Activated CD8-positive, alpha-beta T cell treated with anti-CD3 and anti-CD28 coated beads for 36 hours (primary cell): ENCODE measurements at places on chromosomes 6 and 20. TPM values are rescaled to one million over a fixed set of nuclear protein-coding genes. Genes with fewer than 3 reads are reported as not detected.

Gene SLPI
- not detected for total RNA-seq

Gene NR2E1
- total RNA-seq, result not detected

Gene TRAM2
- total RNA-seq, result 0.94 TPM

Gene TNF
- 92.5 TPM for total RNA-seq

Gene HSPA1L
- 2.0 TPM for total RNA-seq

Gene COX4I2
- not detected for total RNA-seq

Gene CCN6
- not detected for total RNA-seq

Gene CALHM5
- total RNA-seq, result not detected

Gene SLC29A1
- total RNA-seq, result 57.4 TPM

Gene KCNK5
- 25.0 TPM for total RNA-seq

Gene FOXP4
- 11.8 TPM for total RNA-seq

Gene TRIM15
- not detected for total RNA-seq

Gene C6orf89
- total RNA-seq, result 29.8 TPM

DNA sequence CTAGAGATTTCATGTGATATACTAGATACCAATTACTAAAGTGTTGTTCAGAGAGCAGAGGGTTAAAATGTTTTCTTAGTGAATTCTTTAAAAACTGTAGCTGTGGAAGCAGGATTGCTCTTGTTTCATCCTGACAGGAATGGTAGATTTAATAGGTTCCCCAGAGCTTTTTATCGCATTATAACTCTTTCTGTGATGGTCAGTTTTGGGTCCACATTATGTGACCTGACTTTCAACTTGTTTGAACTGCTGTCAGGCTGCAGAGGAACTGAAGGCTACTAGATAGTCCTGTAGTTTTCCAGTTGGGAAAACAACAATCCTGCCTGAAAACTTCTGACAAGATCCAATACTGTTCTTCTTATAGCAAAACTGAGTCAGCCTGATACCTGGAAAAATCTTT, 329.3 kb upstream of the FLRT3 start:
- no peak overlapping the region for H3K27ac ChIP-seq
- H3K27me3 ChIP-seq, result no peaks in the 10 kb centered on the region
- H3K4me3 ChIP-seq, result no peak overlapping the region
- H3K4me1 ChIP-seq, result no peaks in the 10 kb centered on the region
- H3K36me3 ChIP-seq, result no peaks in the 10 kb centered on the region

DNA sequence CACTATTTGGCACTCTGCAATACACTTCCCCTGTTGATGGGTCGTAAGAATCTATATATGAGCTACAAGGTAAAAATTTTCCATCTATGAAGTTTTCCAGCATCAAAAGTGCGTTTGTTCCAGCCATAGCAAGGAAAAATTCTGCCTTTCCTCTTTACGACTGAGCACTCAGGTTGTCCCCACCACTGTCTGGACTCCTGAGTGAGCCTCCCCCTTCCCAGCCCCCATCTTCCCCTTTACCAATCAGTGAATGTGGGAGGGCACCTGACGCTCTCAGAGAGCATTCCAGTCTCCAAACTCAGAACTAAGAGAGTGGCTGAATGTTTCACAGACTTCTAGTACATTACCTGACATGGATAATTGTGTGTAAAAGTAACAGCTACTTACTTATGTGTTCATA, at the start of gene ALDH8A1:
Gene ALDH8A1, minus strand, starts transcription at position 175 of the 400 bp plus-strand sequence. Its CDS starts 48 bp downstream, at position 127.
- H3K4me1 ChIP-seq, result no peaks in the 10 kb centered on the region
- no peak within 1 kb of the TSS for H3K27ac ChIP-seq
- H3K4me3 ChIP-seq, result no peak within 1 kb of the TSS
- no peak for DNase-seq
- H3K27me3 ChIP-seq, result no peaks in the 10 kb centered on the region

- H3K27me3 ChIP-seq, result peaks cover 4% of the 10 kb centered on the region
- no peaks in the 10 kb centered on the region for H3K36me3 ChIP-seq
- DNase-seq, result no peak
- H3K4me3 ChIP-seq, result no peak overlapping the region
- peaks cover 1% of the 10 kb centered on the region for H3K4me1 ChIP-seq
Measured at GRCh38 chr6:150207931-150208570, 65.2 kb downstream of the PPP1R14C start.

GRCh38 chr6:70277470-70277869, 25.4 kb downstream of the COL9A1 start:
- H3K4me1 ChIP-seq, result no peaks in the 10 kb centered on the region
- no peaks in the 10 kb centered on the region for H3K36me3 ChIP-seq
- H3K27ac ChIP-seq, result no peak overlapping the region

DNA sequence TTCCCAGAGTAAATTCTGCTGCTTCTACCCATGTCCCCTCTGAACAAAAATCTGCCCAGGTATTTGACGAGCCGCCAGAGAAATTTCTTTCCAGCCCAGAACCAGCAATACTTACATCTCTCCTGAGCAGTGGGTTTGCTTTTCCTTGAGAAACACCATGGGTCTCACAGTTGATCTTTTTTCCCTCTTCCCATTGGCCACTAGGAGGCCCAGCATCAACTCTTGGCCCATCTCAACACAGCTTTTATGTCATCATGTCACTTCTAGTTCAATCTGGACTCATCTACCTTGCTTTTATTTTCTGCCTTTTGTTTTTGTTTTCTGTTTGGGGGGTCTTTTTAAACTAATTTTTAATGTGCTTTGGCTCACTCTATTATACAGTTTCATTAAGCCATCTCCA, 18.8 kb downstream of the MAFB start:
- H3K36me3 ChIP-seq, result no peaks in the 10 kb centered on the region
- no peak overlapping the region for H3K4me3 ChIP-seq
- H3K27ac ChIP-seq, result no peak overlapping the region
- peaks cover 7% of the 10 kb centered on the region for H3K27me3 ChIP-seq

- H3K4me3 ChIP-seq, result peak overlapping the region; percentile 89
- H3K4me1 ChIP-seq, result peaks cover 57% of the 10 kb centered on the region
- peaks cover 16% of the 10 kb centered on the region for H3K36me3 ChIP-seq
- peak overlapping the region; percentile 32 for H3K27ac ChIP-seq
- no peak for DNase-seq
Measured at GRCh38 chr20:49185071-49185761, 2.9 kb downstream of the STAU1 start.

DNA sequence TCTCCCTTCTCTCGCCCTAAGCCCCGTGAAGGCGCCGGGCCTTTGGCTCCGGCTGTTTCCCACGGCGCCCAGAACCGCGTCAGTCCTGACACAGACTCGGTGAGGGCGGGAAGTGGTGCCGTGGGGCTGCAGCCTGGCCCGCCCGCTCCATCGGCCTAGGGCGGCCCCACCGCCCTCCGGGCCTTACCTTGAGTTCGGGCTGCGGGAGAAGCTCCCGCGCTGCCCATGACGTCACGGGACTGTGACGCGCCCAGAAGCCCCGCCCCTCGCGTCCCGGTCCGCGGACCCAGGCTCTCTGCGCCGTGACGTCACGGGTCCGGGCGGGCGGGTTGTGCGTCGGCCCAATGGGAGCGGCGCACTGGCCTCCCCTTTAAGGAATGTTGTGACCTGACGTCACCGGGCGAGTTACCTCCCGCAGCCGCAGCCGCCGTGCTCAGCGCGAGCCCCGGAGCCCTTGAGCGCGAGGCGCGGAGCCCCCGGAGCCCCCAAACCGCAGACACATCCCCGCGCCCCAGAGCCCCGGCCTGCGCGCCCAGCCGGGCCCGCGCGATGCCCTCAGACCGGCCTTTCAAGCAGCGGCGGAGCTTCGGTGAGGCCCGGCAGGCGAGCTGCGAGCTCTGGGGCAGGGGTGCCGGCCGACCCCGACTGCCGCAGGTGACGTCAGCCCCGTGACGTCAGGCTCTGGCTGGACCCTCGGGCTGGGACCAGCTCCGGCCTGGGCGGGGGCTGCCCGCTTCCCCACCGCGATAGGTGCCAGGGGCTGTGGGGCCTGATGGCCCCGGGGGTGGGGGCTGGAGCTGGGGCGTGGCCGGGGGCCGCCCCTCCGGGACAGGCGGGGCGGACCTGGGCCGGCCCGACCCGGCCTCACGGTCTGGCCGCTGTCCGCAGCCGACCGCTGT, at the start of gene MAP1LC3A:
Gene MAP1LC3A, plus strand, starts transcription at position 399 of the 899 bp plus-strand sequence. Its CDS starts 151 bp downstream, at position 550.
- no peaks in the 10 kb centered on the region for H3K27me3 ChIP-seq
- peak within 1 kb of the TSS; percentile 79 for H3K4me3 ChIP-seq
- peak within 1 kb of the TSS; percentile 90 for H3K27ac ChIP-seq
- peak; percentile 91 for DNase-seq
- no peaks in the 10 kb centered on the region for H3K36me3 ChIP-seq

GRCh38 chr20:33211817-33212424, 5.2 kb upstream of the BPIFA3 start:
- no peak overlapping the region for H3K4me3 ChIP-seq
- H3K36me3 ChIP-seq, result no peaks in the 10 kb centered on the region
- H3K4me1 ChIP-seq, result no peaks in the 10 kb centered on the region
- no peak overlapping the region for H3K27ac ChIP-seq
- DNase-seq, result peak; percentile 57
- H3K27me3 ChIP-seq, result peaks cover 37% of the 10 kb centered on the region

DNA sequence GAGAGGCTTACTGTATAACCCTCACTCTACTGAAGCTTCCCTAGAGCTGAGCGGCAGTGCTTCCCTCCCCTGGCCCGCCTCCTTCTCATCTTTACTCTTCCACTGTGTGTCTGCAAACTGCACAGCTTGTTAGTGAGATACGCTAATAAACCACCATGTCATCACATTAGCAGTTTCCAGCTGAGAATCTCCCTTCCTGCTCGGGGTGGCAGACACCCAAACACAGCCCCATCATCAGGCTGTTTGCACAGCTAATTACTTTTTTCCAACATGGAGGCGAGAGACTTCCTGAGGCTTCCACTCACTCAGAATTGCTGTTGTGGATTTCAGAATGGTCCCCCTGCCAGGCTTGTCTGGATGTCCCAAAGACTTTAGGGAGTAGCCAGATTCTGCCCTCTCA, 444.9 kb upstream of the SULF2 start:
- H3K4me1 ChIP-seq, result peaks cover 2% of the 10 kb centered on the region
- H3K27ac ChIP-seq, result no peak overlapping the region
- no peaks in the 10 kb centered on the region for H3K36me3 ChIP-seq
- H3K4me3 ChIP-seq, result no peak overlapping the region
- DNase-seq, result no peak

GRCh38 chr20:15039088-15039752, 701.8 kb upstream of the FLRT3 start:
- no peak for DNase-seq
- H3K4me3 ChIP-seq, result no peak overlapping the region
- H3K27me3 ChIP-seq, result peaks cover 1% of the 10 kb centered on the region
- H3K36me3 ChIP-seq, result no peaks in the 10 kb centered on the region
- H3K4me1 ChIP-seq, result no peaks in the 10 kb centered on the region
- no peak overlapping the region for H3K27ac ChIP-seq

DNA sequence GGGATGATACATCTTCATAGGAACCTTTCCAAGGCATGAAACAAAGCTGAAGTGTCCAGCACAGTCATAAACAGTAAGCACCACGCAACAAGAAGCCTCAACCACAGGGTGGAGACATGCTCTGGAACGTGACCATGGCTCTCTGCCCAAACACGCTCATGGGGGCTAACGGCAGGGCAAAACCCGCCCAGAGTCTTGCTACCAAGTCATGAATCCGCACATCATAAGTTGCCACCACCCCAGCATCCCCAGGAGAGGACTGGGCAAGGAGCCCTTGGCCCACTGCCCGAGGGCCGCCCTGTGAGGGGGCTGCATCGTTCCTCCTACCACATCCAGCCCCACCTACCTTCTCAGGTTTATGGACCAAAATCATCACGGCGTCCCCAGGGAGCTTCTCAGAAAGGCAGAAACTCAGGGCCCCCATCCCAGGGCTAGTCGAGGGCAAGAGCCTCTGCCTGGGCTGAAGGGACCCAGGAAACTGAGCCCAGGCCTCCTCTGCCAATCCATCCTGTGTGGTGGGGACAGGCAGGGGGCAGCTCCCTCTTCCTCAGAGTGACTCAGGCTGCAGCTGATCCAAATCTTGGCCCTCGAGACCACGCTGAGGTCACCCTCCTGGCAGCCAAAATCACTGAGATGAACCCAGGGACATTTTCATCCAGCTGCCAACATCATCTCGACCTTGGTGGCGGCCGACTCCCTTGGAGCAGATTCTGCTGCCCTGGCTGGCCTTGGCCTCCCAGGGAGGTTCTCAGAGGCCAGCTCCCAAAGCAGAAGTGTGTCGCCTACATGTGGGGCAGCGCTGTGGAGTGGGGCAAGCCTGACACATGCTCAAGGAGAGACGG, 42.6 kb downstream of the BMP7 start:
- H3K4me3 ChIP-seq, result no peak overlapping the region
- no peaks in the 10 kb centered on the region for H3K36me3 ChIP-seq
- H3K4me1 ChIP-seq, result no peaks in the 10 kb centered on the region
- peaks cover 4% of the 10 kb centered on the region for H3K27me3 ChIP-seq
- no peak for DNase-seq

DNA sequence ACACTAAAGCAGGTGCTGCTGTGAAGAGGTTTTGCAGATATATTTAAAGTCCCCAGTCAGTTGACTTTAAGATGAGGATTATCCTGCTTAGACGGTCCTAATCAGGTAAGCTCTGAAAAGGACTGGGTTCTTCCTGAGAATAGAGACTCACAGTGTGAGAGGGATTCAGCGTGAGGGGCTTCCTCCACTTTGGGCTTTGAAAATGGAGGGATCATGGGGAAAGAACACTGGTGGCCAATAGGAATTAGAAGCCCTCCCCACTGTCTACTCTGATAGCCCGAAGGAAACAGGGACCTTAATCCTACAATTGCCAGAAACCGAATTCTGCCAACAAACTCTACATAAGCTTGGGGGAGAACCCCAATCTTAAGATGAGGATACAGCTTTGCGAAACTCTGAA, 29.7 kb upstream of the HLA-G start:
- peaks cover 20% of the 10 kb centered on the region for H3K27me3 ChIP-seq
- H3K36me3 ChIP-seq, result no peaks in the 10 kb centered on the region
- DNase-seq, result no peak
- H3K27ac ChIP-seq, result no peak overlapping the region

GRCh38 chr20:62558779-62559178, 83.0 kb upstream of the GATA5 start:
- no peak overlapping the region for H3K27ac ChIP-seq
- H3K27me3 ChIP-seq, result peaks cover 12% of the 10 kb centered on the region
- H3K4me3 ChIP-seq, result no peak overlapping the region
- no peaks in the 10 kb centered on the region for H3K36me3 ChIP-seq

DNA sequence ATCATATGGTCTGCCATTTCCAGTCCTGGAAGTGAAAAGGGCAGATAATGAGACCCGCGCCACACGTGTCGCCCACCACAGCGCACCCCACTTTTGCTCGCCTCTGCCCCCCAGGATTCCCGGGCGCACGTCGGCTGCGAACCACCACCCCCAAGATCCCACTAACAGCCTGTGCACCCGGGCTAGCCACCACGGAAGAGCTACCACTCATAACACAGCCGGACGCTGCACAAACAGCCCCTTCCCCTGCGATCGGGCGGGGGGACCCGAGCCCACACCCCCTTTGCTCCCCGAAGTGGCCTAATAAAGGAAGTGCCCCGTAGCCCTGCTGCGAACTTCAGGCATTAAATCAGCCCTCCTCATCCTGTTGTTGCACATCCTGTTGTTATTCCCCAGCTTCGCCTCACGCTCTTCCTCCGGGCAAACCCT, 506 bp downstream of the CITED2 start:
- H3K27ac ChIP-seq, result peak overlapping the region; percentile 98
- no peak for DNase-seq
- peaks cover 43% of the 10 kb centered on the region for H3K4me1 ChIP-seq
- peaks cover 28% of the 10 kb centered on the region for H3K36me3 ChIP-seq
